Endothelial cell of umbilical vein (primary cell): ENCODE measurements at places on chromosomes 7 and 10. TPM values are rescaled to one million over a fixed set of nuclear protein-coding genes. Genes with fewer than 3 reads are reported as not detected.

DNA sequence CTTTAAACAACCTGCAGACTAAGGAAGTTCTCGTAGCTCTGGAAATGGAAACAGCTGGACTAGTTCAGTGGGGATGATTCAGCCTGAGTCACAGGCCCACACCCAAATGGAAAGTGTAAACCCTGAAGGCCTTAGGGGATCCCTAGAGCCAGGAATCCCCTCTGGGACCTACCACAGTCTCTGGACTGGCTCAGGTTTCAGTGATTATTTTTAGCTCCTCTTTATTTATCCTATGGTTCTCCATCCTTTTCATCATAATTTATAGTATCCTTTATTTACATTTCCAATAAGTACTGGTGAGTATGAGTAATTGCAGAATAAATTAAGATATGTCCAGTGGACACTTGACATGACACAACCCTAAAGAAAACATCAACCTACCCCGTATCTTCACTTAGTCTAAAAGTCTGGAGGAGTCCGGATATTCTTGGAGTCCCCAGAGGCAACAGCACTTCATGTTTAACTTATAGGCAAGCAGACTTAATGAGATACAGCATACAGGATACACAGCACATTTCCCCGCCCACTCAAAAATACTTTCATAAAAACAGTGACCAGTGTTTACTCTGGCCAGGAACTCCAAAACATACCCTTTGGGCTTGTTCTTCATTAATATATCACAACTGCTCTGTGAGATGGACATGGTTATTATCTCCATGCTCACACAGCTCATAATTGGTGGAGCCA, 28.4 kb upstream of the SEMA3E start:
- DNase-seq, result peak; percentile 61

DNA sequence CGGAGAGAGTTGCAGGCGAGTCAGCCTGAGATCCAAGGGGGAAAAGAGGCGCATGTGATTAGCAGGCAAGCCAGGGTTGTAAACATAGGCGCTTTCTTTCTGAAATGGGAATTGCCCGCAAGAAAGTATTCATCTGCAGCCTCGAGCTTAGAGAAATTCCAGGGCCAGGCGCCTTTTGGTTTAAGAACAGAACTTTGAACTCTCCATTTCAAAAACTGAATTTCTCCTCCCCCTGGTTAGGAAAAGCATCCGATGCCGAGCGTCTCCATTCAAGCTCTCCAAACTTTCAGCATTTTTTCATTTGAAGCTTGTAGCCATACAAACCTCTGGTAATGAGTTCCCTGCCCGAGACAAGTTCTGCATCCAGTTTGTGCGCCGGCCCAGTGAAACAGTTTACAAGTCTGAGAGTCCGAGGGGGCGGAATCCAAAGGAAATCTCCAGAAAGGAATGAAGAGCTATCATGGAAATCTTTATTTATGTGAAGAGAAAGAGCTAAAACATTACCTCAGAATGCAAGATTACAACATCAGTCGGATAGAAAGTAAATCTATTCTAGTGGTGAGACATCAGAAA, 69.9 kb downstream of the FAM204A start:
- DNase-seq, result no peak

DNA sequence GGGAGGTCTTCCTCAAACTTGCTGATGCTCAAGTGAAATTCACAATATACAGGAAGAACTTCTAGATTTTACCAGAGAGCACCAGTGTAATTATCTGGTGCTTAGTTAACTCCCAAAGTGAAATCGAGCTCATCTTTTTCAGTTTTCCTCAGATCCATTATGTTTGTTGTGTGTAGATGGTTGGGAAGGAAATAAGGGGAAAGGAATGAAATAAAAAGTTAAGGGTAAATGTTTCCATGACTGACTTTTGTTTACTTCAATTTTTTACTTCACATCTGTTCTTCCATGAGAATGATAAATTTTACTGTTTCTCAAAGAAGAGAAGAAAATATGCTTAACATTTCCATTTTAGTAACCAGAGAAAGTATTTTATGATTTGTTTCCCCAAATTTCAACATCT, 21.3 kb downstream of the FAM107B start:
- DNase-seq, result no peak

- DNase-seq, result no peak
These were observed 873.9 kb downstream of the GRID1 start for GRCh38 chr10:85492684-85493083.

Gene CELF2
- total RNA-seq, result 35.5 and 42.6 TPM in 2 replicates

DNA sequence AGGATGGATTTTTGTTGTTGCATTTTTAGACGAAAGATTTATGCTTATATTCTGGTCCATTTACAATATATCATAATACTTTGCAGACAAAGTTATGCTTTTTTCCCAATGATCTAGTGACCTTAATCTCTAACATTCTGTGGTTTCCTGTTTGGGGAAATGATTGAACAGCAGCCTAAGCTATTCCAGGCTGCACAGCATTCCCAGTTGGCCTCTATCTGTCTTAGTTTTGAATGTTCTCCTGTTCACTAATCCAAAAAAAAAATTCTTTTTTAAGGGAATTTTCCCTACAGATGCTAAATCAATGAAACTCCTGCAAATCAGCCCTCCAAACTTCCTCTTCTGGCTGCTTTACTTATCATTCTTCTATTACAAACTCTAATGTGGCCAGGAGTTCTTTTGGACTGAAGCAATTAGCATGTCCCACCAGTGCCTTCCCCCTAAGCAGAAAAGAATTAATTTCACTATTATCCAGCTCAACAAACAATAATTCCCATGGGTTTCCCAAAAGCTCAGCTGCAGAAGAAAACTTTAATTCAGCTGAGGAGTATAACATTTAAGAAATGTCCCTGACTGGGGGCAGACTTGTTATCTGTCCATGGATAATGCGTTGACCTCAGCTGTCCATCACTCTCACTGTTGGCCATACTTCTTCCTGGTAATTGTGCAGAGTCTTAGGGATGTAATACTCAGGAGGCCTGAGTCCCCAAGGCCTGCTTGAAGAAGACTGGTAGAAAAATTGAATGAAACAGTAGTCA, 81.9 kb upstream of the TRIL start:
- peak; percentile 71 for DNase-seq

DNA sequence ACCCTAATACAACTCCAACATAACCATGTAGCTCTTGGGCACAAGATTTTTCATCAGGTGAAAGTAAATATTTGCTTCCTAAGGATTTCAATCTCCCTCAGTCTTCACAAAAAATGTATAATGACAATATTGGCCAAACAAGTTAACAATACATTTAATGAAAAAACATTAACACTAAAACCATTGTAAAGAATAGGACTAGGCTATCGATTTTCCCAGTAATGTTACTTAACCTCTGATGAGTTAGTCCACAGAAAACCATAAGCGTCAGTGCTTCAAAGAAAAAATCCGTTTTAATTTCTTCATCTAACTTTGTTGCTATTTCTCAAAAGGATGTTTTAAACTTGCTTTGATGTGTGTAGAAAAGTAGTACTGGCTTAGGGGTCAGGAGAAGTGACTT, 1.2 kb downstream of the ZNF33B start:
- DNase-seq, result no peak

Gene ATG9B
- not detected in 2 replicates for total RNA-seq

Gene PDZD7
- total RNA-seq, result 0.55 and 1.6 TPM in 2 replicates

DNA sequence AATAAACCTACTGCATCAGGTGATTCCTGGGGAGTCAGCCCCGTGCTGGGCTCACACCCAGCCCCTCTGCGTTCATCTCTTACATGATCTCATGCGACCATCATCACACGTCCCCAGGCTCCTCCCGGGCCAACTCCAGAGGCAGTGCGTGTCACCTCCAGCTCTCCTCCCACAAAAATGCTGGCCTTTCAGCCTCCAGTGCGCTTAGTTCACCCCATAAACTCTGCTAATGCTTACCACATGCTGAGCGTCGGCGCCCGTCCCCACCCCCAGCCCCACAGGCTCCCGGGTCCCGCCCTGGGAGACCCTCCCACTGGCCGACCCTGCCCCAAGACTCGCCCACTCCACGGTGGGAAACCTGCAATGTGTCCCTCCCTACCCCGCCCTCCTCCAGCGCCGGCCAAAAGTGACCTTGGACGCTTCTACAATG, 816 bp upstream of the SDK1 start:
- no peak for DNase-seq

Gene PIK3CG
- 4.9 and 6.2 TPM in 2 replicates for total RNA-seq

DNA sequence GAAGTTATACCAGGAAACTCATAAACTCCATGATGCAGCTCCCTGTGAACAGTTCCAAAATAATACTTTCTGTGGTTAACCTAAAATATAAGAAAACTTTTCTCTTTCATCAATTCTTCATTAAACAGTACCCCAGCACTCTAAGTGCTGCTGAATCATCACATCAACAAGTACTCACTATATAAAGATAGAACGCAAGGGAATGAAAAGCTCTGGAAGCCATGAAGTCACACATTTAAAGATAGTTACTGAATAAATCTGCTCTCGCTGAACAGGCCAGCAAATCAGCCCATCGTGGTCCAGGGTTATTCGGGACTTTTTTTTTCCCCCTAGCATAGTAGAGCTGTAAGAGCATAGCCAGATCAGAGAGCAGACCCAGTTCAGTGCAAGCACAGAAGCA, 254.3 kb downstream of the IPMK start:
- DNase-seq, result no peak

GRCh38 chr7:24757353-24758275, at the start of gene GSDME:
TSS of gene GSDME (minus strand) at chr7:24757464. CDS start at chr7:24749774, 7,690 bp downstream.
- DNase-seq, result peak; percentile 62

GRCh38 chr7:85583131-85583953, 396.5 kb upstream of the SEMA3D start:
- no peak for DNase-seq

DNA sequence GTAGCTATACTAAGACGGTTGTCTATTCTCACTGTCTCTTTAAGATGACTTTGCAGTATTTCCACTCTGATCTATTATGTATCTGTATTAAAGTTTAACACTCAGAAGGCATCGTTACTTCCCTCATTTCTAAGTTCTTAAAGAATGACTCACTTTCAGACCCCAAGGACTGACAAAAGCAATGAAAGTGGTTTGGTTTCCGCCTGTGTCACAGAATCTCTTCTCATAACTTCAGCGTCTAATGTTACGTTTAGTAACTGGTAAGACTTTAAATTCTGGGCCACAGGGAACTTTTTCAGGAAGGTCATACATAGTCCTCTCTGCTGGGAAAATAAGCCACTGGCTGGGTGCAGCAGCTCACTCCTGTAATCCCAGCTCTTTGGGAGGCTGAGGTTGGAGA, 892.0 kb upstream of the AUTS2 start:
- DNase-seq, result no peak

DNA sequence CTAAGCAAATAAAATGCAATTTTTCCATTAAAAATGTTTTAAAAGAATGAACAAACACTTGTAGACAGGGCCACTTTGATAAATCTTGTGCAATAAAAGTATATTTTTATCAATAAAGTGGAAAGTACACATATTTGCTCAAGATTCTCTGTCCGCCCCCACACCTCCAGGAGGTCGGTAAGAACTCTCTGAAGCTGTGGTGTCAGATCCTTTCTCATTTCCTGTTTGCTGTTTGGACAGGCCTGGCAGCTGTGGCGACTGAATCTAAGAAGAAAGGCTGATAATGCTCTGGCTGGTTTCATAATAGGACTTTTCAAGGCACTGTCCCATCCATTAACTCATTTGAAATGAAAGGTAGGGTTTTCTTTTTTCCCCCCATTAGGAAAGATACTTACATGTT, 15.3 kb upstream of the ASB4 start:
- peak; percentile 64 for DNase-seq

DNA sequence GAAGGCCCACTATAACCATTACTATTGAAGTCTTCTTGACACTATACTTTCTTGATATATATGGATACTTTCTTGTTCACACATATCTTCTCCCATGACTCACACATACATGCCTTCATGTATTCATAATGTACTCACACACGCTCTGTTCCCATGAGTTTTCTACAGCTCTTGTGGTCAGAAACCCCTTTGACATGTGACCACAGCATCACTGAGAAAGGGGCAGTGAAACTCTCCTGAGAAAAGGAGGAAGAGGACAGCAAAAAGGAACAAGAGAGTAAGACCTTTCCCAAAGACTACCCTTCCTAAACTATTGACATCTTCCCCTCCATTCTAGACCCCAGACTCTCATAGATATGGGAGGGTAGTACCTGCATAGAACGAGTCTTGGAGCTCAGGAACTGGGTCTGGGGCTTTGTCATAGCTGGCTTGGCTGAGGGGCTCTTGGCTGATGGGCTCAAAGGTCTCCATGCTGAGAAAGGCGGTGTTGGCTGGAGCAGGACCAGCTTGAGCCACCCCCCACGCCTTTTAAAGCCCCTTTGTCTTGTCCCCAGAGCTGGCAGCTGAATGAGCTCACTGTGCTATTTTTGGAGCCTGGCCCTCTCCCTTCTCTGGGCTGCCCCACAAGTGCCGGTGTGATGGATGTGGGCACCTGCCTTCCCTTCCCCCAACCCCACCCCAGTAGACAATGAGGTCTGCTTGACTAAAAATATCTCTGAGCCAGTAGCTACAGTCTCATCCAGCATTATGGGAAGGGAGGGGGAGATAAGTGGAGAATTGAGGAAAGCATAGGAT, 5.1 kb downstream of the SYNPO2L start:
- no peak for DNase-seq

GRCh38 chr10:86343761-86344160, 22.8 kb downstream of the GRID1 start:
- no peak for DNase-seq

- DNase-seq, result no peak
These were observed 32.5 kb downstream of the ARHGAP22 start for GRCh38 chr10:48572414-48572813.

Gene AKR1D1
- not detected in 2 replicates for total RNA-seq

Gene OR13A1
- not detected in 2 replicates for total RNA-seq

- DNase-seq, result no peak
These were observed 2.4 kb upstream of the CRPPA start for GRCh38 chr7:16423761-16424160.

DNA sequence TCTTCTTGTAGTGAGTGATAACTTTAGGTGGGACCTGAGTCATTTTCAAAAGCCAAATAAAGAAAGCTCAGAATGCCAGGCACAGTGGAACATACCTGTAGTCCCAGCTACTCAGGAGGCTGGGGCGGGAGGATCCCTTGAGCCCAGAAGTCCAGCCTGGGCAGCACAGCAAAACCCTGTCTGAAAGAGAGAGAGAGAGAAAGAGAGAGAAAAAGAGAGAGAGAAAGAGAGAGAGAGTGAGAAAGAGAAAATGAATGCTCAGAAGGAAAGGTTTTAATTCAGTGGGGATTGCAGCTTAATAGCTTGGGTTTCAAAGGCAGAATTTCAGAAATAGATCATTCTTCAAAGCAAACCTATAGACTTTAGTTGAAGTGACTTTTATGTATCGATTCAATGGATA, 25.7 kb downstream of the GPNMB start:
- DNase-seq, result no peak
